ENCODE measurements at places on chromosomes 7 and 10.

- no peak for DNase-seq
These were observed 27.7 kb downstream of the PPP2R2D start for GRCh38 chr10:131928248-131929095.

- DNase-seq, result no peak
These were observed 133.5 kb downstream of the GALNT11 start for GRCh38 chr7:152158801-152159587.

DNA sequence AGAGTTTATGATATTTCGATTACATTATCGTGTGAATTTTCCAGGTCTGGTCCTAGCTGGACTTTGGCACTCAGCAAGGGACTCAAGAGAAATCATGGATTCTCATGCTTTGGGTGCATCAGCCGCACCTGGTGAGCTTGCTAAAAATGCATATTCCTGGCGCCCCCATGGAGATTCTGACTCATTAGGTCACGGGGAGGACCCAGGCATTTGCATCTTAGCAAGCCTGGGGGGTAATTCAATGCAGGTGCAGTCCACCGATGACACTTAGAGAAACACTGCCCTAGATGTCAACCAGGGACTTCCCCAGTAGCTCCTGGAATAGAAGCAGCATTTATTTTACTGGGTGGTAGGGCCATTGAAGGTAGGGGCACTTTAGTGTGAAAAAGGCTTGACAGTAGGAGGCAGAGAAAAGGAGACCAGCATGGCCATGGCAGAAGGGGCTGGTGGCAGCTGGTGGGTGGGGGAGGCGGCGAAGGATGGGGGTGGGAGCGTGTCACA is 29.9 kb upstream of the PDCD4 start:
- DNase-seq, result no peak

DNA sequence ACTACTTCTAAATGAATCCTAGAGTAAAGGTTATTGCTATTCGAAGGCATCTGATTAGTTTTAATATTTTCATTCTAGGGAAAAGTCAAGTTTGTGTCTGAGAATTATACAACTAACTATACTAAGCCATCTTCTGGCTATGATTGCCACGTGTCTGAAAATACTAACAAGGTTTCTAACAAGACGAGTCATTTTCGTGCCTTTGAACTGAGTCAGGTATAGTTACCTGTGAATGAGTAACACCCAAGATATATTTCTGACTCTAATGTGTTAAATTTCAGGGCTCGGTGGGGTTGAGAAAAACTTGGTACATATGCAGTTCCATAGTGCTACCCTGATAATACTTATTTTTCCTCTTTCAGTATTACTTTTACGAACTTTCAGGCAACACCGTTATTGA is 35.5 kb downstream of the TASOR2 start:
- DNase-seq, result no peak

DNA sequence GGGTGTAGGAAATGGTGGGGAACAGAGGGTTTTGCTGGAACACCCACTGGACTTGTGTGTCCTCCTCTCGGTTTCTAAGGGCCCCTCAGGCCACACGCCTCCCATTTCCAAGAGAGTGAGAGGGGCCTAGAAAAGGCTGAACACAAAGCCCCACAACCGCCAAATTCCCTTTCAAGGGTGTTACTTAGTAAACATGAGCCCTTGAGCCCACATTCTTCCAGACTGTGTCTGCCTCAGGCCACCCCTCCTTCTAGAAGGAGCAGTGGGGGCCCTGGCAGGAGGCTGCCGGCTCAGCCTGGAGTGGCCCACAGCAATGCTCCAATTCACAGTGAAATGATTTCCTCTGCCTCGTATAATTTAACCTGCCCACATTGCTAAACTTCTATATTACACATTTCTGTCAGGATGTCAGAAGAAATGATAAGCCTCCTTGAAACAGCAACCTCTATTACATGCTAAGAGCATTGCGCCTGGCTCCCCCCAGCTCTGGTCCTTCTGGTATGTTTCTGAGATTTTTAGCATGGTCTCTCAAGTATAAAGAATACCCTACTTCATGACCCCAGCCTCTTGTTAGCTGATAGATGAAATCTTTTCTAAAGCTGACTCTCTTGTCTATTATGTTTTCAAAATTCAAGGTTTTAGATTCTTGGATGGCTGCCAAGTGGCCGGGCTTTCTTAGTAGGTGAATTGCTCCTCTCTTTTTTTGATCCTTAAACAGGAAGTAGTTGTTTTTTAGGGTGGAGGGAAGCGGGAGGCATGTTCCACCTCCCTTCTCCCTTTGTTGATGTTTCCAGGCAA is 673.9 kb upstream of the GALNT17 start:
- DNase-seq, result no peak

GRCh38 chr10:73915206-73915851 is 4.4 kb downstream of the PLAU start:
- DNase-seq, result no peak

DNA sequence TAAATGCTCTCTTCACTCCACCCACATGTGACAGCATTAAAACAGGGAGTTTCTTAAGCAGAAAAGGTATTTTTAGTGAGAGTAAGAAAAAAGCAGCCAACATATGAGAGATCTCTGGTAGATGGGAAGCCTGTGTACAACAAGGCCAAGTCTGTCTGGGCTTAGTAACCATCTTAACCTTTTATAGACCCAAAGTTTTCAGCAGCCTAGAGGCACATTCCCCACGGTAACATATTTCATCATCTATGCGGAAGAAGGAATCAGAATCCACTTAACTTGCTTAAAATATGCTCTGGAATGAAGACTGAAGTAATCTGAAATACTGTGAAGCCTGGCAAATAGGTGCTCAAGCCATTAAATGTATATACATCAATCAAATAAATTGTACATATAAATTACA is 127.8 kb downstream of the RAPGEF5 start:
- DNase-seq, result no peak
